ENCODE measurements at places on chromosomes 2 and 18.

GRCh38 chr2:39435234-39435633 lies 1.9 kb downstream of the MAP4K3 start:
- DNase-seq, result no peak

- no peak for DNase-seq
Measured at GRCh38 chr2:18598848-18599484, 9.6 kb upstream of the NT5C1B start.

- DNase-seq, result no peak
Measured at GRCh38 chr2:204876311-204876710, 331.0 kb downstream of the PARD3B start.

- DNase-seq, result no peak
Measured at GRCh38 chr2:201969241-201969937, 64.3 kb upstream of the FZD7 start.

GRCh38 chr2:120465012-120465700 lies 119.2 kb downstream of the INHBB start:
- no peak for DNase-seq

- DNase-seq, result no peak
Measured at GRCh38 chr2:191065785-191066184, 51.8 kb upstream of the STAT1 start.

DNA sequence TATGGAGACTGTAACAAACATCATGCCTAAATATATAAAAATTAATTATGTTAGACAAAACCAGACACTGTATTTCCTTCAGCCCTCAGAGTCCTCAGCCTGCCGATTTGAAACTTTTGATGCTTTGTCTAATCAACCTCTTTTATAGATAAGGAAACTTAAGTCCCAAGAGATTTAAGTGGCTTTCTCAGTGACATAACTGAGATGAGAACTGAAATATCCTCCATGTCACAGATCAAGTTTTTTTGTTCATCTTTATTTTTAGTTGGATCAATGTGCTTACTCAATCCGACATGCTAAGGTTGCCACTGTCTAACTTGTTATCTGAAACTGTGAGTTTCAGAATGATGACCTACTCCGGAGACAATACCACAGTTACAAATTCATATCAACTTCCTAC lies 72.3 kb downstream of the BARD1 start:
- no peak for DNase-seq

- no peak for DNase-seq
Measured at GRCh38 chr2:176678571-176678970, 409.3 kb downstream of the MTX2 start.

- DNase-seq, result no peak
Measured at GRCh38 chr2:65133626-65134025, 3.7 kb upstream of the RAB1A start.

DNA sequence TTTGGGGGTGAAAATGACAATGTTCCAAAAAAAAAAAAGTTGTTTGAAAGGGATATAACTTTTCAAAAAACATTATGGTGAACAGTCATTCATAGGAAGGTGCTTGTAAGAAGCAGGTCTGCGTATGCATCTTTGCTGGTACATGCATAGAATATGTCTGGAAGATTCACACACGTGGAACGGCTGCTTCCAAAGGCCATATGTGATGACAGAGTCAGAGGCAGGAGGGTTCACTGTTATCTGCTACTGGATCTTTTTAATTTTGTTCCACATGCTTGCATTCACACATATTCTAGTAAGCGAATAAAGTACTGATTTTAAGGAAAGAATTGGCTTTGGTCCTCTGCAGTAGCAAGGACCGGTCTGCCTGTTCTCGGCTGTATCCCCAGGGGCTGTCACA lies 193.4 kb downstream of the SMAD7 start:
- no peak for DNase-seq

- DNase-seq, result no peak
Measured at GRCh38 chr2:39701137-39701536, 35.4 kb downstream of the TMEM178A start.

Data from hematopoietic multipotent progenitor cell treated with erythropoietin and hydrocortisone succinate and interleukin-3 and kit ligand, for 15 days (in vitro differentiated cells).